AG20443 (cell line): ENCODE measurements at places on chromosomes 4 and X.

DNA sequence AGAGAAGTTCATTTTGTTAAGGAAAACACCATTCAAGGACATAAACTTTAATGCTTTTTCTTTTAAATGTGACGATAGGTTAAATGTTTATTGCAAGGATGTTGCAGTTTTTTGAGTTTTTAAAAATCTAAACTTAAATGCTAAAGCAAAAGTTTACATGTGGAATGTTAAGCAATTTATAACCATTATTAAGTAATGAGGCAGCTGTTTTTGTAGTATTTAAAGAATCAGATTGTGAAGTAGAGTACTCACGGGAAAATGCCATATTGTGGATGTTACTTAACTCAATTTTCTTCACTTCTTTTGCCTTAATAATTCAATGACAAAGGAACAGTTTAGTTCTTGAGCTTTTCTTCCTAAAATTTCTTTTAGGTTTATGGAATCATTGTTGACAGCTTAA is 43.5 kb downstream of the UBE2K start:
- DNase-seq = no peak

DNA sequence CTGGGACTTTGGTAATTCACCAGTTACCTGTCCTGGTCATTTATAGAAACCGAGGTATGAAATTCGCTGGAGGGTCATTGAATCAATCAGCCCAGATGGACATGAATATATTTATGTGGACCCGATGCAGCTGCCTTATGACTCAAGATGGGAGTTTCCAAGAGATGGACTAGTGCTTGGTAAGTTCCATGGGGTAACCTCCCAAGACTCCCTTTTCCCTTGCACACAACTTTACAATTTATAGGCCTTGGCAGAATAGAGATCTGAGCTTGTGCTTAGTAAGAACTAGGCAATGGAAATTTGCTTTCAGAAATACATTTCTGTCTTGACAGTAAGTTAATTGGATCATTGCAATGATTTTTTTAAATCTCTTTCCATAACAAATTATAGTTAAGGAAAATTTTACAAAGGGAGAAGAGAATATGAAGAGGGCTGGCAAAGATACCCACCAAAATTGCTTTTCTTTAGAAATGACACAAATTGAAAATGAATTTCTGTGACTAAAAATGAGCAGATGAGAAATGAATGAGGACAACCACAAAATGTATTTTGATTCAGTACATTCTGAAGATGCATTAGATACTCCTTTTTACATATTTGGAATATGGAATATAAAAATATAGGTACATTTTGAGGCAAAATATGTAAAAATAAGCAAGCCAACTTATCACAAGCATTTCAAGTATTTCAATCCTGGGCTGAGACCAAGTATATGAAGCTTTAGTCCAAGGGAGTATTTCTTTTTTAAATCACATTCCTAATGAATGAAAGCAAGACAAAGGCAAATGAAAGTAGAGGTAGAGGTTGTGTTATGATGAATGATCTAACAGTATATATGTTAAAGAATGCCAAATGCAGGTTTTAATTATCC is 45.9 kb downstream of the PDGFRA start:
- no peak for DNase-seq

DNA sequence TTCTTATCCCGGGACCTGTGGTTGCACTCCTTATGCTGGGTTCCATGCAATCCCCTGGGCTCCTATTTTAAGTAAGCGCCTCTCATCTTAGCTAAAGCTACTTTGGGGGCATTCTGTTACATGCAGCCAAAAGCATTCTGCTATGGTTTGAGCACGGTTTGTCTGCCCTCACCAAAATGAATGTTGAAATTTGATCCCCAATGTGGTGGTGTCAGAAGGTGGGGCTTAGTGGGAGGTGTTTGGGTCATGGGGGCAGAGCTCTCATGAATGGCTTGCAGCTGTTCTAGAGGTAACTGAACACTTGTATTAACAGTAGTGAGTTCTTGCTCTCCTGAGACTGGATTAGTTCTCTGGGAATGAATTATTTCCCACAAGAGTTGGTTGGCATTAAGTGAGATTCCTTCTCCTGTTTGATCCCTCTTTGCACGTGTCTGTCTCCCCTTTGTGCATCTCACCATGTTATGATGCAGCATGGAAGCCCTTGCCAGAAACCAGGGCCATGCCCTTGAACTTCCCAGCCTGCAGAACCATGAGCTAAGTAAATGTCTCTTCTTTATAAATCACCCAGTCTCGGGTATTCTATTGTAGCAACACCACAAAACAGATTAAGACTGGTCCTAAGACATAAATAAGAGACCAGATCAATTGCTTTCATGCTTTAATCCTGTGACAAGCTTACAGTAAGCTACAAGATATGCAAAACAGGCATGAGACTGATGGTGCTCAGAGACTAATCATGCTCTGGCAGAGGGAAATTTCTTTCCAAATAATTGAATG is 141.8 kb downstream of the TSPAN5 start:
- DNase-seq = no peak

- DNase-seq = no peak
Observed at GRCh38 chr4:74968456-74969164, 35.7 kb downstream of the PARM1 start.

- no peak for DNase-seq
Observed at GRCh38 chrX:137387646-137388045, 178.3 kb upstream of the ZIC3 start.

- peak; percentile 88 for DNase-seq
Observed at GRCh38 chr4:77240469-77241066, 83.6 kb downstream of the CCNG2 start.

GRCh38 chr4:149791851-149792250 is 23.8 kb downstream of the IQCM start:
- DNase-seq = no peak

- DNase-seq = peak; percentile 76
Observed at GRCh38 chr4:155854582-155855226, 11.4 kb downstream of the ASIC5 start.

GRCh38 chr4:41853973-41854372 is 81.3 kb upstream of the TMEM33 start:
- no peak for DNase-seq

- DNase-seq = peak; percentile 65
Observed at GRCh38 chr4:102627831-102628523, 126.8 kb downstream of the NFKB1 start.

DNA sequence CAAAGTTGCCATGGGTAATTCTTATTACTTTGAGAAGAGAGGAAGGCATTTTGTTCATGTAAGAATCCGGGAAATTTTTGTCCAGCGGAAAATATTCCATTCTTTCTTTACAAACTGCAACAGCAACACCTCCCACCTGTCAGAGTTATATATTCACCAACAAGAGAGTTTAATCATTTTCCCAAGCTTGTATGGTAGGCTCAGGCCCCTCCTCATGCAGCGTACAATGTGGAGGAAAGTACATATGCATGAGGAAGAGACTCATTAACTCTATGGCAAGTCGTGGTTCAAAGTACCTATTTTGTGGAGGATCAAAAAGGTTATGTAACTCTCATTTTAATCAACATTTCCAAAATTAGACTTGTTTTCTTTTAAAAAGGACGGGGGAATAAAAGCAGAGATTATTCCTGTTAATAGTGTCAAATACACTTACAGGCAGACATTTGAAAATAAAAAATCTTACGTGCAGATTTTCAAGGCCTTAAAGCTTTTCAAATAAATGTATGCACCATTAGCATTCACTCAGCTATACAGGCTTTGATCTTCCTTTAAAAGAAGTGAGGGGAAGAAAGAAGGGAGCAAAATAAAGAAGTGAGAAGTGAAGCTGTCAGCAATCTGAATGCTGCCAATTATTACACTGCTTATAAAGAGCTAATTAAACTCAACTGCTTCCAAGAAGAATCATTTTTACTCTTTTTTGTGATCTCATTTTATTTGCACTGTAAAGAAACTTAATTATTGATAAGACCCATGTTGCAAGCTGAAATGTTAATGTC is 204.8 kb downstream of the FAT4 start:
- no peak for DNase-seq

DNA sequence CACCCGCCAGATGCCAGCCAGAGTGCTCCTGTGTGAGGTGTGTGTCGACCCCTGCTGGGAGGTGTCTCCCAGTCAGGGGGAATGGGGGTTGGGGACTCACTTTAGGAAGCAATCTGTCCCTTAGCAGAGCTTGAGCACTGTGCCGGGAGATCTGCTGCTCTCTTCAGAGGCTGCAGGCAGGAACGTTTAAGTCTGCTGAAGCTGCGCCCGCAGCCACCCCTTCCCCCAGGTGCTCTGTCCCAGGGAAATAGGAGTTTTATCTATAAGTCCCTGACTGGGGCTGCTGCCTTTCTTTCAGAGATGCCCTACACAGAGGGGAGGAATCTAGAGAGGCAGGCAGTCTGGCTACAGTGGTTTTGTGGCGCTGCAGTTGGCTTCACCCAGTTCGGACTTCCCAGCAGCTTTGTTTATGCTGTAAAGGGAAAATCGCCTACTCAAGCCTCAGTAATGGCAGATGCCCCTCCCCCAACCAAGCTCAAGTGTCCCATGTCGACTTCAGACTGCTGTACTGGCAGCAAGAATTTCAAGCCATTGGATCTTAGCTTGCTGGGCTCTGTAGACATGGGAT is 80.8 kb downstream of the CCSER1 start:
- DNase-seq = no peak

DNA sequence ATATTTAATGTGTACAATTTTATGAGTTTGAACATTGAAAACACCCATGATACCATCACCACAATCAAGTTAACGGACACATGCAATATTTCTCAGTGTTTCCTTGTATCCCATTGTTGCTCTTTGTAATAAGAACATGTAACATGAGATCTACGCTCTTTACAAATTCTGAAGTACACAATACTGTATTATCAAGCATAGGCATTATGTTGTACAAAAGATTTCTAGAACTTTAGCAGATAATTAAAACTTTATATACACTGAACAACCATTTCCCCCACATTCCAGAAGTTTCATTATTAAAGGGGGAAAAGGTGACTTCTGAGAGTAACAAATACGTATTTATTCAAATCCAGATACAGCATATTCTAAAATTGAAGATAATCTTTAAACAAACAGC is 114.5 kb downstream of the SLC10A7 start:
- DNase-seq = no peak

GRCh38 chrX:2391869-2392606 is 108.7 kb downstream of the DHRSX start:
- DNase-seq = peak; percentile 63

GRCh38 chr4:122539861-122540465 is 80.9 kb downstream of the IL21 start:
- no peak for DNase-seq

DNA sequence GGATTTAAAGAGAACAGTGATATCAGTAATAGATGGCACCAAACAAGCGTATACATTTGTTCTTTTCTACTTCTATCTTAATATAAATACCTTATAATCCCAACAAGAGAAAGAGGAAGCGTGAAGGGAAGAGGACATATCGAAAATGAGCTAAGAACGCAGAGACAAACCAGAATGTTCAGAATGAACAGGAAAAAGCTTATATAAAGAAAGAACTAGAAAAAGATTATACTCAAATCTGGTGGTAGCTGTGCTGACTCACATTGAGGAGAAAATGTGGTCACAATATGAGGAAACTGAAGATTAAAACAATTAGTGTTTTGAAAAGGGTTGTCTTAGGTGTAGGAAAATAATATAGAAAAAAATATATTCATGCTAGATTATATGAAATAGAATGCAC is 2.0 kb upstream of the GPR34 start:
- no peak for DNase-seq

DNA sequence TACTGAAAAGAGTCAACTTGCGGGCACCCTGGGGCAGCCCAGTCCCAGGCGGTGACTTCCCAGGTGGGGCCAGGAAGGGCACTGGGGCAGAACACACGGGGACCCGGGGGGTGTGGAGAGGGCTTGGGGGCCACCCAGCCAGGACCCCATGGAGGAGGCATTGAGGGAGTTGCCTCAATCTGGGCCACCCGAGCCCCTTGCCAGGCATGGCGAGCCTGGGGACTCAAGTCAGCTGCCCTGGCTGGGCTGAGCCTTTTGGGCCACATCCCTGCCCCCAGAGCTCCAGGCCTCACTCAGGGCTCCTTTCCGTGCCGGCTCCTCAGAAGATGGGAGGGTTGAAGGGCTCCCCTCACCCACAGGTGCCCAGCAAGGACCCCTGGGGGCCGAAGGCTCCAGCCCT is 6.6 kb upstream of the CPLX1 start:
- no peak for DNase-seq

DNA sequence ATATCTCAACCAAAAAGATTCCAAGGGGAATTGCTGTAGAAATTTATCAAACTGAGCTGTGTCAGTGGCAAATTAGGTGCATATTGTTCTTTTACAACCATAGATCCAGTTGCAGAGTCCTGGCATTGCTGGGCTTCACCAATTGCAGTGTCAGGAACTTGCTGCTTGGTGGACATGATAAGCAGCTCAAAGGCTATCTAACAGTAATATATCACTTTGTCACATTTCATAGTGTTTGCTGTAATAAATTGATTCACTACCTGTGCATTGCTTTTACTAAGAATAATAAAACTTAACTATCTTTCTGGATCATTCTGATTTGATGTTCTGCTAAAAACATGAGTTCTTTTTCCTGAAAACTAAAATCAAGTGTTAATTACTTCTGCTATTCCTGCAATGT is 30.9 kb upstream of the ACE2 start:
- no peak for DNase-seq

DNA sequence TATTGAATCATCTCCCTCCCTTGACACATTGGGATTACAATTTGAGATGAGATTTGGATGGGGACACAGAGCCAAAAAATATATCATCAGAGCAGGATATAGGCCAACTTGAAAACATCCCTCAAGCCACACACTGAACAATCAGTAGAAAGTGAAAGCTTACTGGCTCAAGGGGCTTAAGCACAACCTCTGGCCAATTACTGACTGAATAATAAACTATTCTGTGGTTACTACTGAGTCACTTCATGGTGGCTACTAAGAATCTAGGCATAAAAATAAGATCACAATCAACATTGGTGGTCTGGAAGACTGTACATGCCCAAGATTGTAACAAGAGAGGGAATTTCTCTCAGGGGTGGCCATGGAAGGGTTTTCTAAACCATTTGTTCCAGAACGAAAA is 27.4 kb upstream of the GPR174 start:
- no peak for DNase-seq
